Esophagus muscularis mucosa (tissue), 4 donors: ENCODE measurements at places on chromosomes 1 and 21.

DNA sequence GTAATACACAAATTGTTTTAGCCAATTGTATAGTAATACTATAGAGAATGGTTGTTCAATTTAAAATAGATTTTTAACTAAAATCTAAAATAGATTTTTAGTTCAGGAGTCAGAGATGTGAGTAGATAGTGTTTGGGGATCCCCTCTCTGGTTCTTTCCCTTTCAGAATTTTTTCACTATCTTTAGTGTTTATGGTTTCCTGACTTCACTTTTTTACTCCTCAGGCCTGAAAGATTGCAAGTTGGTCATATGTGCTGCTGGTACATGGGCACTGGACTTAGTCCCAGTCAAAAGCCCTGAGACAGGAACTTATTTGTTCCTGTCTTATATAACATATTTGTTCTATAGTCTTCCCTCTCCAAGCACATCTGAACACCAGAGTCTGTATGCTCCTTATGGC lies 96.8 kb upstream of the ATP1B1 start:
- no peak for DNase-seq

DNA sequence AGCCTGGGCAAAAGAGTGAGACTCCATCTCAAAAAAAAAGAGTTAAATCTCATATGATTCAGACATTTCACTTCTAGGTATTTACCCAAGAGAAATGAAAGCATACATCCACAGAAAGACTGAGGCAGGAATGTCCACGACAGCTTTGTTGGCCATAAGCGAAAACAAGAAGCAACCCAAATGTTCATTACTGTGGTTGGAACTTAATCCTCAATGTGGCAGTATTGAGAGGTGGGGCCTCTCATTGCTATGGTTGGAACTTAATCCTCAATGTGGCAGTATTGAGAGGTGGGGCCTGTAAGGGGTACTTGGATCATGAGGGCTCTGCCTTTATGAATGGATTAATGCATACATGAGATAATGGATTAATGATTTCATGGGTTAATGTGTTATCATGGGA lies 15.2 kb downstream of the C21orf58 start:
- DNase-seq = no peak

- DNase-seq = no peak
Measured at GRCh38 chr1:230283678-230284077, 142.5 kb downstream of the PGBD5 start.

DNA sequence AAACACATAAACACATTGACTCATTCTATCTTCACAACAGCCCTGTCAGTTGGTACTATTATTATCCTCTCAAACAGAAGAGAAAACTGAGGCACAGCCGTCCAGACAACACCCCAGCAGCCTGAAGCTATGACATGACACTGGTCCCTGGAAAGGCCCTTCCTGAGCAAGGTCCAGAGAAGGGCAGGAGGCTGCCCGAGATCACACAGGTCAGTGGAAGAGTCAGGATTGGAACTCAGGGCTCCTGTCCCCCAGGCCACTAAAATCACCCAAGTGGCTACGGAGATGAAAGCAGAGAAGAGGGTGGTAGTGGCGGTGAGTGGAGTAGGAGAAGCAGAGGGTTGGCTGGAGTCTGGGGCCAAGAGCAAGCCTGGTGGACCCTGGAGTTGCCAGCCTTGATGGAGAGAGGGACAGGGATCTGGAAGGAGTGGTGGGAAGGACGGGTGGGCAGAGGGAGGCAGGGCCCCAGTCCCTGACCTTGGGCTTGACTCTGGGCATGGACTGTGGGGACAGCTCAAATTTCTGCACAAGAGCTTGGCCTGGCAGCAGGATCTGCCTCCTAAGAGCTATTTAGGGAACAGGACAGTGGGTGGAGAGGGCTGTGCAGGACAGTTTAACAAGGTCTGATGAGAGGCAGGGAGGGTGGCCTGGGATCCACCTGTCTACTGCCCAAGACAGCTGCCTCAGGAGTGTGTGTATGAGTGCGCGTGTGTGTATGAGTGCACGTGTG lies 15.8 kb downstream of the MYOM3 start:
- no peak for DNase-seq

- no peak for DNase-seq
Measured at GRCh38 chr1:118987468-118988185, 516 bp downstream of the TBX15 start.

DNA sequence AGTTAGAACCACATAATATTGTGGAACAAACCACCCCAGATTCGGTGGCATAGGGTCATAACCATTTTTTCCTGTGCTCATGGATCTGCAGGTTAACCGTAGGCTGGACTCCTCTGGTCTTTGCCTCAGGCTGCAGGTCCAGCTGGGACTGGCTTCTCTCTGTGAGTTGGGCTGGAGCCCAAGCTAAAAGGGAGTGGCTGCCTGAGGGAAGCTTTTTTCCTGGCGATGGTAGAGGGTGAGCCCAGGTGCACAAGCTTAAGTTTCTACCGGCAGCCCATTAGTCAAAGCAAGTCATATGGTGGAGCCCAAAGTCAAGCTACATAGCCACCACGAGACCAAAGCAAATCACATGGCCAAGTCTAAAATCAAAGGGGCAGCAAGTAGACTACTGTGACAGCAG lies 13.8 kb downstream of the EPHX4 start:
- no peak for DNase-seq

DNA sequence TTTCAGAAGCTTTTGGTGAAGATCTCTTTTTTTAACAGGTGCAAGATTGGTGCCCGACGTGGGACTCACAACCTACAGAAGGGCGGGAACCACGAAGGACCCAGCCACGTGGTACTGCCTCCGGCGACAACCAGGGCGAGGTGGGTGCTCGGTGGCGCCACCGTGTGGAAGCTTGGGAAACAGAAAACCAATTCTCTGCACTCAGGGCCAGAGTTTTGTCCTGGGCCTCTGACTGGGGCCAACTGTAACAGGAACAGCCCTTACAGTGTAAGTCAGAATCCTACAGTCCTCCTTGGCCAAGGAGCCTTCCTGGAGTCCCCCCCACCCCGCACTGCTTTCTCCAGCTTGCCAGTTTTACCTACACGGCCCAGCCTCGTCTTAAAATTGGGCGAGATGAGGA lies 11.6 kb upstream of the S100A7A start:
- DNase-seq = peak; percentile 91

GRCh38 chr21:44949779-44950198 lies 10.0 kb downstream of the SLX9 start:
- no peak for DNase-seq
